NCI-H524 (cell line): ENCODE measurements at places on chromosomes 11 and 22.

DNA sequence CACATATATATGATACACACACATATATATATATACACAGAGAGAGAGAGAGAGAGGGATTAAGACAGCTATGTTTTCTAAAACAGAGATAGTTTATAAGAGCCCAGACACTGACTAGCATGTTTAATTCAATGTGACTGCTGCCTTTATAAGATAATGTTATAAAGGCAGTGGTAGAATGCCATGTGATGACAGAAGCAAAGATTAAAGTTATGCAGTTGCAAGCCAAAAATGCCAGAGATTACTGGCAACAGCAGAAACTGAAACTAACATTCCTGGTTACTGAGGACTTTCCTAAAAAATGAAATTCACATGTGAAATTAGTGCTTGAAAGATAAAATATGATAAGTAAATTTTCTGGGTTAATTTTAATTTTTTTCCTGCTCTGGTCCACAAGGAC is 1888.9 kb downstream of the LRRC4C start:
- DNase-seq = no peak

- no peak for DNase-seq
These were observed 333.3 kb downstream of the TTC28 start for GRCh38 chr22:28346308-28346707.

GRCh38 chr22:36238373-36239149 is 766 bp downstream of the APOL2 start:
- DNase-seq = no peak

- DNase-seq = peak; percentile 49
These were observed 29.6 kb downstream of the TRIM29 start for GRCh38 chr11:120108154-120108784.

GRCh38 chr11:134559602-134559962 is 147.5 kb upstream of the B3GAT1 start:
- no peak for DNase-seq

- no peak for DNase-seq
These were observed 43.9 kb upstream of the DLAT start for GRCh38 chr11:111981270-111981669.

- no peak for DNase-seq
These were observed 53.1 kb downstream of the SPECC1L start for GRCh38 chr22:24323695-24324094.

DNA sequence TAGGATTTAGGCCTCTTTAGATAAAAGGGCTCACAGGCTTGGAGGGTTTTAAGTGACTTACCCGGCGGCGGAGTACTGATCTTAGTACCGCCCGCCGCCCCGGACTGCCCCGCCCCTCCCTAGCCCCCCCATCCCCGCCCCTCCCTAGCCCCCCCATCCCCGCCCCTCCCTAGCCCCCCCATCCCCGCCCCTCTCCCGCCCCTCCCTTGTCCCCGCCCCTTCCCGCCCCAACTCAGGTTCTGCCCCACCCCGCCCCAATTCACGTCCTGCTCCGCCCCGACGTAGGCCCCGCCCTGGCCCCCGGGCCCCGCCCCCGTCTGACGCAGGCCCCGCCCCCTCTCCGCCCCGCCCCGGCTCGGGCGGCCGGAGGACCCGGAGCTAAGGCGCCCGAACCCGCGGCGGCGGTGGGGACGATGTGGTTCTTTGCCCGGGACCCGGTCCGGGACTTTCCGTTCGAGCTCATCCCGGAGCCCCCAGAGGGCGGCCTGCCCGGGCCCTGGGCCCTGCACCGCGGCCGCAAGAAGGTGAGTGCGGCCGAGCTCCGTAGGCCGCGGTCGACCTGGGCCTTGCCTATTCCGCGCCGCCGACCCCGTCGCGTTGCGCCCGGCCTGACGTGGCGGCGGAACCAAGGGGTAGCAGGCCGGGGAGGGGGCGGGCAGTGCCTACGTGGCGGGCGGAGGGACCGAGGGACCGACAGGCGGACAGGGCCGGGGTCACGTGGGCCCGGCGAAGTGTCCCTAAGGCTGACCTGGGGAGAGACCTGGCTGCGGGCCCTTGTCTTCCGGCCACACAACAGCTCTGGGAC is at the start of gene SCYL1:
Gene SCYL1, plus strand, starts transcription at position 343 of the 805 bp plus-strand sequence. Its CDS starts 71 bp downstream, at position 414.
- DNase-seq = no peak

GRCh38 chr11:32069361-32070058 is 21.4 kb upstream of the RCN1 start:
- no peak for DNase-seq

DNA sequence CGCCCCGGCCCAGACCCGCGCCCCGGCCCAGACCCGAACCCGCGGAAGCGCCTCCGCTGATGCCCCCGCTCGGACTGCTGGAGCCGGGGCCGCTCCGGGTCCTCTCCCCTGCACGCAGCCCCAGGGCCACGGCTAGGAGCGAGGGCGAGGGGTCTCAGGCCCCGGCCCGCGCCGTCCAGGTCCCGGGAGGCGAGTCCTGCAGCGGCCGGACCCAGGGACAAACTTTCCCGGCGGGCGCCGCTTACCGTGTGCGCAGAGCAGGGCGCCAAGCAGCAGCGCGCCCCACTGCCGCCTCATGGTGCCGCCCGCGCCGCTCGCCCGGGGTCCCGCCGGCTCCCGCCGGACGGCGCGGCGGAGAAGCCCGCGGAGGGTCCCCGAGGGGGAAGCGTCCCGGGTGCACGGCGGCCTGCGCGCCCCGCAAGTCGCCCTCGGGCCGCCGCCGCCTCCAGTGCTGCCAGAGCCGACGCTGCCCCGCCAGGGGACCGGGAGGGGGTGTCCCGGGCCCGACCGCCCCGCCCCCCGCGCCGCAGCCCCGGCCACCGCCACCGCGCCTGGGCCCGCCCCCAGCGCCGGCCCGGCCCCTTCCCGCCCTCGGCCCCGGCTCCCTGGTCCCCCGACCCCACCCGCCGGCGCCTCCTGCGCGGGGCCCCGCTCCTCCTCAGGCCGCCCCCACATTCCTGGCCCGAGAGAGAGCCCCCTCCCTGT is at the start of gene LRP4:
Gene LRP4, minus strand, starts transcription at position 468 of the 705 bp plus-strand sequence. Its CDS starts 171 bp downstream, at position 297.
- DNase-seq = no peak

- DNase-seq = no peak
These were observed 420.0 kb downstream of the DYNC2H1 start for GRCh38 chr11:103529181-103529684.

GRCh38 chr11:128354476-128354875 is 232.9 kb downstream of the ETS1 start:
- no peak for DNase-seq

- no peak for DNase-seq
These were observed 5.8 kb upstream of the NUP50 start for GRCh38 chr22:45157907-45158306.

DNA sequence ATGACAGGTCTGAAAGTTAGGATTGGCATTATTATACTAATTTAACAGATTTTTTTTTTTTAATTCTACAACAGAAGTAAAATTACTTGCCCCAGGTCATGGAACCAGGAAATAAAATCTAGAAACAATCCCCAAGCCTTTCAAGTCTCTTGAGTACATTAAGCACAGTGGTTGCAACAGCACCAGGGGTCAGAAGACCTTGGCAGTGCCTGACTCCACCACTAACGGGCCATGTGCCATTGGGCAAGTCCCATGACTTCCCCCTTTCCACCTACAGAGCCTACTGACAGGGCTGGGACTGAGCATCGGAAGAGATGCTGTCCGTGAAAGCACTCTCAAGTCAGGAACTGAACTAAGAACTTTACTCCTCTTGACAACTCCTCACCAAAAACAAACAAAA is 98.6 kb upstream of the AKIP1 start:
- DNase-seq = no peak

DNA sequence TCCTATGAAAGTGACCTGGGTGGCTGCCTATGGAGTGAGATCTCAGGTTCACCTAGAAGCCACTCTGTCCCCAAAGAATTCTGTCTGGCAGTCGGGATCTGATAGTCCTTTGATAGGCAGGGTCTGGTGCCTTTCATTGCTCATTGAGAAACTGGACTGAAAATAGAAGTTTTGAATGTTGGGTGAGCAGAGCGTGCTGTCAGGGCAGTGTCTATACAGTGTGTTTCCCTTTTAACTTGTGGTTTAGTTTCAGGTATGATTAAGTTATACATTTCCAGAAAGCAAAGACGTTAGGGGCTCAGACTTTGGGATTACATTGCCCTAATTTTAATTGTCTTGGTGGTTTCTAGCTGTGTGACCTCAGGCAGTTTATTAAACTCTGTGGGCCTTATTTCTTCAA is 111.3 kb upstream of the PAX6 start:
- DNase-seq = no peak

DNA sequence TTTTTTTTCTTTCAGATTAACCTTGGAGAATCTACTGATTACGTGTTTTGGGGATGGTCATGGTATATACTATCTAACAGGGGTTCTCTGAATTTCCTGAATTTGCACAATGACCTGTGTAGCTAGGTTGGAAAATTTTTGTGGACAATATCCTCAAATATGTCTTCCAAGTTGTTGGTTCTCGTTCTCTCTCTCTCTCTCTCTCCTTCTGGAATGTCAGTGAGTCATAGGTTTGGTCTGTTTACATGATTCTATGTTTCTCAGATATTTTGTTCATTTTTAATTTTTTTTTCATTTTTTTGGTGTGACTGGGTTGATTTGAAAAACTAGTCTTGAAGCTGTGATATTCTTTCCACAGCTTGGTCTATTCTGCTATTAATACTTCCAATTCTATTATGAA is 604.0 kb upstream of the ANO3 start:
- no peak for DNase-seq

- no peak for DNase-seq
These were observed 814.8 kb downstream of the BRD1 start for GRCh38 chr22:49012712-49013395.

- DNase-seq = no peak
These were observed 3.4 kb upstream of the SLC25A1 start for GRCh38 chr22:19181786-19182471.

DNA sequence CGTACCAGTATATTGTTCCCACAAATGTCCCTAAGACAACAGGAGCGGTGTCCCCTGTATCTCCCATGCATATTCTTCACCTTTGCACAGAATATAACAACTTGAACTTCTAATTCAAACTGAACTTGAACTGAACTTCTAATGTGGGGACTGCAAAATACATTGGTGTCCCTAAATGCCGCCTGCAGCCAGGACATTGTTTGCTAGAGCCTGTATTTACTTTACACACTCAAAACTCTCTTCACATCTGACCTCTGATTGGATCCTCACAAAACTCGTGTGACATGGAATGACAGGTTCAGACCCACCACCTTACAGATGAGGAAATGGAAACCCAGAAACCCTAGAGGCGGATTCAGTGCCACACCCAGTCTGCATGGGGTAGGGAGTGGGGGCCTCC is 6.4 kb downstream of the CPT1A start:
- no peak for DNase-seq

DNA sequence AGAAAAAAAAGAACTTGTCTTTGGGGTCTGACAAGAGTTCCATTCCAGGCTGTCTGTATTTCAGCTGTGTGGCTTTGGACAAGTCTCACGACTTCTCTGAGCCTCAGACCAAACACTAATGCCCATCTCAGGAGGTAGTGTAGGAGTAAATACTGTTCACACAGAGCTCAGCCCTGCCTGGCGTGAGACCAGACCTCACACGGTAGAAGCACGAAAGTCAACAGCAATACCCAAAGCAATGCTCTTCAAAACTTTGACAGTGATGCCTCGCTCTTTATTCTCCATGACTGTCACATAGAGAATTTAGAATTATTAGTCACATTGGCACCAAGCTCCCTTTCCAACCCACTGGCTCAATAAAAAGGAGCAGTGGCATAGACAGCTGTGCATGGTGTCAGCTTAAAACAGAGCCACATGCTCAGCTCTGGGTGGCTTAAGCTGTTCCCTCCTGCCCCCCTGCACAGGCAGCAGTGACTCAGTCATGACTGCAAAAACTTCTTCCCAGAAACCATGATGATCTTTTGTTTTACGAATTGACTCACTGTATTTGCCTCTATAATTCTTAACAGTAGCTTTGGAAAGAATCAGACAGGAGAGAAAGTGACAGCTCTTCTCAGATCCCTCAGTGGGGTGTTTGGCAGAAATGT is 74.0 kb upstream of the PHF21B start:
- DNase-seq = peak; percentile 44

- DNase-seq = no peak
These were observed 155.7 kb downstream of the TBC1D22A start for GRCh38 chr22:46918197-46918596.

DNA sequence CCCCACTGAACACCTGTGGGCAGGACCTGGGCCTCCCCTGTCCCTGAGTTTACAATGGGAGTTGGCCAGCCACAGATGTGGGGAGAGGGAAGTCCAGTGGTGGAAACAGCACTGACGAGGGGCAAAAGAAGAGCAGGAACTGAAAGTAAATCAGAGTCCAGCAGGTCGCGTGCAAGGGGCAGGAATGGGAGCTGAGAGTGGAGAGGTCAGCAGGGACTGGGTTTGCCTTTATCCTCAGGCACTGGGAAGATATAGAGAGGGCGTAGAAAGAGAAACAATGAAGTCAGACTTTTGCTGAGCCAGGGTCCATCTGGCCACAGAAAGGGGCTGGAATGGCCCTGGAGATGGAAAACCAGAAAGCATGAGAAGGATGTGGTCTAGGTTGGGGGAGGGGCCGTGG is 8.5 kb downstream of the P2RY6 start:
- no peak for DNase-seq

DNA sequence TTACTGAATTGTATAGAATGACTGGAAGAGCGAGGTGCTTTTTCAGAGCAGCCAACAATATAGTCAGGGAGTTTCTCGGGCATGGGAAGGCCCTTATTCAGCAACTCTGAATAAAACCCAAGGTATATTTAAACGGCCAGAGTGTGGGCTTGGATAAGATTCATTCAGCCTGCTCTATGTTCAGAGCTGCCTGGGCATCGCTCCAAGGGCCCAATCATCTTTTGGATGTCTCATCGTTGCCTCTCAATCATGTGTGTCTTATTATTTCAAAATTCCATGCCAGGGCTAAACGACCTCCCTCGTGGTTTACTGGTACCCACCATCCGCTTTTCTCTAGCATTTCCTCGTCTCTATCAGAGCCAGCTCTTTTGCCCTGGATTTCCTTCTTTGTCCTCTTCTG is 19.5 kb upstream of the NTM start:
- no peak for DNase-seq
